Fibroblast of skin of left quadriceps (primary cell): ENCODE measurements at places on chromosomes 1 and 21.

- DNase-seq: no peak
Measured at GRCh38 chr1:170657275-170657853, 6.6 kb upstream of the PRRX1 start.

- no peak for DNase-seq
Measured at GRCh38 chr1:48219803-48220202, 2.7 kb upstream of the SLC5A9 start.

GRCh38 chr1:185704181-185704580, 30.0 kb upstream of the HMCN1 start:
- no peak for DNase-seq

- DNase-seq: no peak
Measured at GRCh38 chr1:176211396-176212165, 4.5 kb upstream of the COP1 start.

- no peak for DNase-seq
Measured at GRCh38 chr1:169120066-169120465, 13.6 kb downstream of the ATP1B1 start.

- DNase-seq: peak; percentile 39
Measured at GRCh38 chr1:205528887-205529825, 24.7 kb downstream of the CDK18 start.

- no peak for DNase-seq
Measured at GRCh38 chr1:203491664-203492063, 2.3 kb upstream of the OPTC start.

- no peak for DNase-seq
Measured at GRCh38 chr1:3706651-3707297, 45.5 kb upstream of the CCDC27 start.

DNA sequence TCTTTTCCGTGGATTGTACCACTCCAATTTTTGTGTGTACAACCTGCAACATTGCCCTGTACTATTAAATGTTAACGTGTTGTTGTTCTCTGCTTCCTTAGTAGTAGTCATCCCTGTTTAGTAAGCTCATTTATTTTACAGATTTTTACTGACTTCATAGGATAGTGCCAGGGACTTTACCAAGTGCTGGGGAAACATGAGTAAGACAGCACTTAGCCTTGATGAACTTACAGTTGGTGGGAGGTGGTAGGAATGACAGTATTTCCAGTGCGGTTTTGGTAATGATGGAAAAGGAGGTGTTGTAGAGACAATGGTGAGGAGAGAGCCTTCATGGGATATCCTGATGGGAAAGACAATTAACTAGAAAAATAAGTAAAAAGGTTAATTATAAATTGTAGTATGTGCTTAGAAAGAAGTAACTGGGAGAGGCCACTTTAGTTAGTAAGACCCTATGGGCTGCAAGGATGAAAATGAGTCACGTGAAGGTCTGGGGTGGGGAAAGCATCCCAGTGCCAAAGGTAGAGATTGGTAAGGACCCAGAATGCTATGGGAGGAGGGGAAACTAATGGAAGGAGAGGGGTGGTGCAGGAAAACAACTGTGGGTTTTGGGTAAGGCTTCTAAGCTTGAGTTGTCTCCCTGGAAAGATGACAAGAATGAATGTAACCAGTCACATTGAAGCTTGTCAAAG, 1.7 kb downstream of the RLF start:
- DNase-seq: no peak

- DNase-seq: no peak
Measured at GRCh38 chr1:111742938-111743549, 3.8 kb upstream of the INKA2 start.

DNA sequence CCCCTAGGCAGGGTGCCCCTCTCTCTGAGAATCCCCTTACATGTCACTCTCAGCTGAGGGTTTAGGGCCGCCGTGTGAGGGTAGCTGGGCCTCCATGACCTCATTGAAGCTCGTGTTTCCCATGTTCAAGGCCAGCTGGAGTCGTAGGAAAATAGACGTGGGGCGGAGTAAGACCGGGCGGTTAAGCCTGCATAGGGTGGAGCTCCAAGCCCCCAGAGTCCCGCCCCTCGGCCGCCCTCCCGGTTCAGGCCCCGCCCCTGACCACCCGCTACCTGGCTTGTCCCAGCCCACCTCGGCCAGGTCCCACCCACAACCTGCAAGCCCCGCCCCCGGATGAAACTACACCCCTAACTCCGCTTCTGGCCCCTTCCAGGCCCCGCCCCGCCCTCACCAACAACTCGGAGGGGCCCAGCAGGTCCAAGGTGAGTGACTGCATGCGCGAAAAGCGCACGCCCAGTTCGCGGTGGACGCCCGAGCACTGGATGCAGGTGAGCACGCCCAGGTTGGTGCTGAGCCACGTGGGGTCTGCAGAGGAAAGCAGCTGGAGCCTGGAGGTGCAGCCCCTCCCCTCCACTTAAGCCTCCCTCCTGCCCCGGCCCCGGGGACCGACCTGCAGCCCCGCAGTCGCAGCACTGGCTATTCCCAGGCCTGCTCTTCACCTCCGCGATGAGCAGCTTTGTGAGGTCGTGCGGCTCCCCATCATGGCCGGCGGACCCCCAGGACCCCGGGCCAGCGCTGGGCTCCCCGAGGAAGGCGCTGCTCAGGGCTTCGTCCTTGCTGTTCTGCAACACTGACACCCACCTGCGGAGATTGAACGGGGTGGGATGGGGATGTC, 12.2 kb upstream of the TCEA3 start:
- no peak for DNase-seq

DNA sequence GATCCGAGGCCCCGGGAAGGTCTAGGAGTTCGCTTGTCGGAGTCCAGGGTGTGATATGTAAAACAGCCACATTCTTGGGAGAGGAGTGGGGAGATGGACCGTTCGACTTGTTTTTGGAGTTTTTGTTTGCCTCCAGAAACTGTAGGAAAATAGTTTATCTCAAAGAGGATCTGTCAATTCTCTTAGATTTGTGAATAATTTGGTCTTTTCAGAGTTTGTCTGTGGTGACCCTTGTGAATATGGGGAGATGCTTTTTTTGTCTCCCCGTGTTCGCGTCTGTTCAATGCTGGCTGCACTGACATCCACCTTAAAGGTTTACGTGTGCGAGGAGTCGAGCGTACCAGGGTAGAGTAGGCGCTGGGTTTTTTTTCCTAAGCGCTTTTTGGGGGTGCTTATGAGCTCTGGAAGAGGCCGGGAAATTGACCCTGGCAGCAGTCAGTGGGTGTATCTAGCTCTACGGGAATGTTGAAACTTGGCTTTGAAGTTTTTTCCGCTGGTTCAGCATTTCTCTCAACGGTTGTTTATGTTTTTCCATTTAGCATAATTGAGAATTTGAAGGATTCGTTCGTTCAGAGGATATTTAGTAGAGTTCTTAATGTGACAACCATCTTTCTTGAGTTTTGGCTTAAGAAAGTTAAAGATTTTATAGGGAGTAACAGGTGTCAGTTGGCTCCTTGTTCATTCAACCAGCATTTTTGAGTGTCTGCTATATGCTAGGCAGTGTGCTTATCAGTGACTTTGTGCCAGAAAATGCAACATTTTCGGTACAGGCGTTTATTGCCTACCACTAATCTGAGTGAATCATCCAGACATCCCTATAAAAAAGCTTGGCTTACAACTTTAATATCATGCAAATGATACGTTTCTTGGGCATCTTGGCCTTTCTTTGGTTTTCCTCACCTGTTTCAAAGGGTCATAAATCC, 1.2 kb downstream of the SZRD1 start:
- DNase-seq: no peak

GRCh38 chr21:35482933-35483662, 434.0 kb upstream of the RUNX1 start:
- DNase-seq: no peak

GRCh38 chr1:10773851-10774614, 22.4 kb downstream of the CASZ1 start:
- DNase-seq: no peak

GRCh38 chr1:174491606-174492005, 43.8 kb downstream of the GPR52 start:
- DNase-seq: no peak

GRCh38 chr1:178337091-178337706, 159.6 kb downstream of the CLEC20A start:
- DNase-seq: no peak

GRCh38 chr1:41880950-41881885, 37.5 kb downstream of the HIVEP3 start:
- DNase-seq: no peak

GRCh38 chr1:14780271-14780670, 181.8 kb downstream of the KAZN start:
- peak; percentile 14 for DNase-seq

DNA sequence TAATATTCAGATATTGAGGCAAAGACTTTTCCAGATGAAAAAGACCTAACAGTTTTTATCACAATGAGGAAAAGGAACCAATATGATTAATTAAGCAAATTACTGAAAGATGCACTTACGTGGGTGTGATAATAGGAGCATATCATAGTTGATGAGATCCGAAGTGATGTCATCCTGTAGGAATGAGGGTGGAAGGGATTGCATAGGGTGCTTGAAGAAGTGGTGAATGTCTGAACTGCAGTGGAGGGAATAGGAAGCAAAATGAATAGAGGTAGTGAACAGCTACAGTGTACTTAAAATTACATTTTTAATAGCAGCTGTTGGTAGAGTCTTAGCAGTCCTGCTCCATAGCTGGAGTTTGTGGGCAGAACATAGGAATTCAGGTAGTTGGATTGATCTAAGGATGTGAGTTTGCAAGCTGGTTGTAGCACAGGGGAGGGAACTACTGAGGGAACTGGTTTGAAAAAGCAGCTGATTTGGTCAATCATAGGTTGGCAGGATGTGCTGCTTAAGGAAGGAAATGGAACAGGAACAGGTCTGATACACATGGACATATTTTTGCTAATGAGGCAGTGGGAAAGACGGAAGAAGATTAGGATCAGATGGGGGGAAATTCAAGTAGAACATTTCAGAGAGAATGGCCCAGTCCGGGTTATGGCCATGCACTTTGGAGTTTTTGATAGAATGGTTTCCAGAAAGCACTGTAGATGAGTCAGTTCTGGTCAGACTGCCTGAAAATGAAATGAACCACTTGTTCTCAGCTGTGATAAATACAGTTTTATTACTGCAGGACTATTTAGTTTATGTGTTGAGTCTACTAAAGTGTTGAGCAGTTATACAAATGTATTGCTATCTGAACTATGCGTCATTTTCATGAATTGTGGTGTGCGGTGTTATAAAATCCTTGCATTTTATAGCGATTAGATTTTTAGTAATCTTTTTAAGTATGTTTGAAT, 155.8 kb downstream of the RYR2 start:
- no peak for DNase-seq

DNA sequence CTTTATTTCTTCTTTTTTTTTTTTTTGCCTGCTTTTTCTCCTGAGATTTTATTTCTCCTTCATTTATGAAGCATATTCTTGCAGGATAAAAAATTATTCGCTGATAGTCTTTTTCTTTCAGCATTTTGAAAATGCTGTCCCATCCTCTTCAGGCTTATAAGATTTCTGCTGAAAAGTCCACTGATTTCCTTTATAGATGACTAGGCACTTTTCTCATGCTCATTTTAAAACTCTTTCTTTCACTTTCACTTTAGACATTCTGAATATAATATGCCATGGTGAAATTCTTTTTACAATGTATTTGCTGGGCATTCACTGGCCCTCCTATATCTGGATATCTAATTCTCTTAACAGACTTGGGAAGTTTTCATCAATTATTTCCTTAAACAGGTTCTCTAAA, 25.5 kb upstream of the GTF2B start:
- DNase-seq: no peak

DNA sequence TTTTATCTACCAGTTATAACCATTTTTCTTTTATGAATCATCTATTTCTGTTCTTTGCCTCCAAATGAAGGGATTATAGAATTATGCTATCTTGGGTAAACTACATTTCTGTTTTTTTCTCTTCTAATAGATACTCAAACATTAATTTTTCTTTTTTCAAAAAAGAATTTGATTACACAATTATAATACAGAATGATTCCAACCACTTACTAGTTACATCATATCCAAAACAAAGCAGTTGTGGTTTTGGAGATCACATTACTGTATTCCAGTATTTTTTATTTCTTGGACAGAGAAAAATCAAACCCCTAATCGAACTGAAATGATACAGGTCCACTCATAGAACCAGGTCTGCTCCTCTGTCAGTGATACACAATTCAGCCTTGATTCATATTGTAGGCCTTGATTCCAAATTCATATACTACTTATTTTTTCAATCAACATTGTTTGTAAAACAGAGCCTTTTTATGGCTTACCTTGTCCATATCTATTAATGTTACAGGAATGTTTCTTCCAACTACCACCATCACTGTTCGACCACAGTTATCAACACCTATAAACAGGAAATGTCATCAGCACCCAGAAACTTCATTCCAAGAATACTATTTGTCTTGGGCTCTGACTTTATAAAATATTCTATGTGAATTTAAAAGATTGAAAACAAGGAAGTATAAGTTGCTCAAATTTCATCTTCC, 43.2 kb downstream of the GDAP2 start:
- DNase-seq: peak; percentile 62

GRCh38 chr1:153563991-153564390, 1.7 kb downstream of the S100A2 start:
- no peak for DNase-seq

DNA sequence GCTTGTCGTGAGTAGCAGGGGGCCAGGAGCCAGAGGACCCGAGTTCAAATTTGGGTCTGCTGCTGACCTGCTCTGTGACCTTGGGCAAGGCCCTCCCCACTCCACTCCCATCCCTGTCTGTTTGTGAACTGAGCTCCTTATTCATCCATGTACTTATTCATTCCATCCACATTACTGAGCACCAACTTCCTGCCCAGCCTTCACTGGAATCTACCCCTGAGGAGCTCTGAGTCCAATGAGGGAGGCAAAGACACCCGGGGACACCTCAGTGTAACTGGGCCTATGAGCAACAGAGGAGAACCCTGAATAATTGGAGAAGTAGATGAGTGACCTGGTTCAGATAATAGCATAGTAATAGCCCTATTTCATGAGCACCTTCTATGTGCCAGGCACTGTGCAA, 8.9 kb downstream of the BSND start:
- peak; percentile 33 for DNase-seq

DNA sequence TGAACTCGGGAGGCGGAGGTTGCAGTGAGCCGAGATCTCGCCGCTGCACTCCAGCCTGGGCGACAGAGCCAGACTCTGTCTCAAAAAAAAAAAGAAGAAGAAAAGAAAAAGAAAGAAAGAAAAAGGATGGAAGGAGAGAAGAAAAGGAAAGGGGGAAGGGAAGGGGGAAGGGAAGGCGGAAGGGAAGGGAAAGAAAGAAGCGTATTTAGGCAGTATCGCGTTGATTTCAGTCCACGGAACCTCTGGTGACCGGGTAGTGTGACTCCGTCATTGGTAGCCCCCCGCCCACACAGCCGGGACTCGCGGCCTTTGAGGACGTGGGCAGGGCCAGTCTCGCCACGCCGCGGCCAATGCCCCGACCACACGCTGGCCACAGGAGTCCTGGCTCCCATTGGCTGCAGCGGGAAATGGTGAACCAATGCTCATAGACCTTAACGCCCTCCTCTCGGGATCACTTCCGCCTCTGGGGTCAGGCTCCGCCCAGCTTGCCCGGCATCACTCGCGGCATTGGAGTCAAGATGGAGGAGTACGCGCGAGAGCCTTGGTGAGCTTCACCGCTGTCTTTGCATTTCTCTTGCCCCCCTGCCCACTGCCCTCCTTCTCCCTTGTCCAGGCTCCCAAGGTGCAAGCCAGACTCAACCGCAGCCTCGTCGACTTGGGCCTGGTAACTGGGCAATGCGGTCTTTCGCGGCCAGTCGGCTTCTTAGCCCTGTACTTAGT, at the start of gene TIMM17A:
Gene TIMM17A, plus strand, starts transcription at position 495 of the 720 bp plus-strand sequence. Its CDS starts 24 bp downstream, at position 519.
- DNase-seq: peak; percentile 95

- DNase-seq: no peak
Measured at GRCh38 chr1:224639426-224639975, 23.4 kb downstream of the CNIH3 start.

GRCh38 chr1:92901126-92901525, 60.1 kb downstream of the DIPK1A start:
- no peak for DNase-seq

- DNase-seq: no peak
Measured at GRCh38 chr1:21955501-21956281, 18.6 kb upstream of the HSPG2 start.
